ENCODE measurements at places on chromosomes 2 and 18.

- no peak for ATAC-seq
These were observed 103.7 kb downstream of the CTAGE1 start for GRCh38 chr18:22314001-22314400.

- no peak for ATAC-seq
These were observed 14.1 kb downstream of the MERTK start for GRCh38 chr2:111912547-111912946.

DNA sequence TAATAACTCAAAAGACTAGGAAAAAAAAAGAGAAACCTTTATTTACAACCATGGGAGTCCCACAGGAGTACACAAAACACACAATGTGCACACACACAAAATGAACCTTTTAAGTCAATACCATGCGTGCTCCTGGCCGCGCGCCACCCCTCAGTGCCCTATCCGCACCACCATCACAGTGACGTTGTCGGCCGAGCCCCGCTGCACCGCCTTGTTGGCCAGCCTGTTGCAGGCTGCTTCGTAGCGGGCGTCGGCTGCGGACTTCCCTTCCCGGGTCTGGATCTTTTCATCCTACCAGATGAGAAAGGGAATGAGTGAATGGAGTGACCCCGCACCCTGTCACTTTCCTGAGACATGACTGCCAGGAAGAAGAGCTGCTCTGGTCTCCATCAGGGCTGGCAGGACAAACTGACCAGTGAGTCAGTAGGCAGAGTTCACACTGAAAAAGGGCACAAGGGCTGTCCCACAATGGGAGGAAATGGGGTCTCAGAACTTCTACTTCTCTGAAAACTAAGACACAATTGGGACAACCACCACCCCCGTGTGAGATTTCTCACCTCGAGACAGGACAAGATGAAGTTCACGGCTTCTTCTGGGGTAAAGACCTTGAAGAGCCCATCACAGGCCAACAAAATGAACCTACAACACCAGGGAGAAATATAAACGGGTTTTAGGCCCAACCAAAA lies 11.8 kb downstream of the ERFE start:
- no peak for ATAC-seq

- no peak for ATAC-seq
These were observed 19.5 kb downstream of the BCL2 start for GRCh38 chr18:63299837-63300745.

DNA sequence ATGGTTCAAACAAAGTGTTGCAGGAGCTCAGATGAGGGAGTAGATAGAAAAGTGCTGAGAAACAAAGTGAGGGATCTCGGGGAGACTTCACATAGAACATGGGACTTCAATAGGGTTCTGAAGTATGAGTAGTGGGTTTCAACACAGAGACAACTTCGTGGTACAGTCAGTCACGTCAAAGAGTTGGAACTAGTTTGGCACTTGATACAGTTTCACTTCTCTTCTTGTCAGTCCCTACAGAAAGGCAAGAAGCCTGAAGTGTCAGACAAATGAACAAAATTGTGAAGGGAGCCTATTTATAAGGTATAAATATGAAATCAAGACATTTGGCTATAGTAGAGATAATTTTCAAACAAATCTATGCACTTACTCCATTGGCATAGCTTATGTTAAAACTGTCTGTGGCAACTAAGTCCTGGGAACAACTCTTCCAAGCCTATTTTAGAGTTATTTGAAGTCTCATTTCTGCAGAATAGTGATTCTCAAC lies 338.0 kb downstream of the TDRD15 start:
- no peak for ATAC-seq

GRCh38 chr2:195333869-195334268 lies 323.2 kb upstream of the SLC39A10 start:
- no peak for ATAC-seq

DNA sequence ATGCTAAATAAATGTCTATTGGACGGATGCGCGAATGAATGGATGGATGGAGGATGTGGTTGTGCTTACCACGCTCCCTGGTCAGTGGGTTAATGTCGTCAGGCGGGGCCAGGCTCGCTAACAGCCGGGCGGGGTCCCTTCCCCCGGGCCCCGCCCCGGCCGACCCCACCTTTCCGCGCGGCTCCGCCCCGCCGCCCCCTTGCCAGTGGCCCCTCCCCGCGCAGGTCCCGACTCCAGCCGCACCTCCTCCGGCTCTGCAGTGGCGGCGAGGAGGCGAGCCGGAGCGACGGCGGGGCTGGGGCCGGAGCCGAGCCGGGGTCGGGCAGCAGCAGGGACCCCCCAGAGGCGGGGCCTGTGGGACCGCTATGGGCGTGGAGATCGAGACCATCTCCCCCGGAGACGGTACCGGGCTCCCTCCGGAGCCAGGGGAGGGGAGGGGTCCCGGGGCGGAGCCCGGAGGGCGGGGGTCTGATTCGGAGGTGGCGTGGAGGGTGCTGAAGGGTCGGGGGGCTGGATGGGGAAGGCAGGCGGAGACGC lies at the start of gene FKBP1B:
TSS of gene FKBP1B (plus strand) at position 257 of the 537 bp plus-strand sequence. CDS start at position 366, 109 bp downstream.
- ATAC-seq: peak; percentile 41

GRCh38 chr2:172429301-172429968 lies 2.0 kb downstream of the ITGA6 start:
- ATAC-seq: no peak

GRCh38 chr18:48358868-48359267 lies 50.3 kb downstream of the ZBTB7C start:
- no peak for ATAC-seq

DNA sequence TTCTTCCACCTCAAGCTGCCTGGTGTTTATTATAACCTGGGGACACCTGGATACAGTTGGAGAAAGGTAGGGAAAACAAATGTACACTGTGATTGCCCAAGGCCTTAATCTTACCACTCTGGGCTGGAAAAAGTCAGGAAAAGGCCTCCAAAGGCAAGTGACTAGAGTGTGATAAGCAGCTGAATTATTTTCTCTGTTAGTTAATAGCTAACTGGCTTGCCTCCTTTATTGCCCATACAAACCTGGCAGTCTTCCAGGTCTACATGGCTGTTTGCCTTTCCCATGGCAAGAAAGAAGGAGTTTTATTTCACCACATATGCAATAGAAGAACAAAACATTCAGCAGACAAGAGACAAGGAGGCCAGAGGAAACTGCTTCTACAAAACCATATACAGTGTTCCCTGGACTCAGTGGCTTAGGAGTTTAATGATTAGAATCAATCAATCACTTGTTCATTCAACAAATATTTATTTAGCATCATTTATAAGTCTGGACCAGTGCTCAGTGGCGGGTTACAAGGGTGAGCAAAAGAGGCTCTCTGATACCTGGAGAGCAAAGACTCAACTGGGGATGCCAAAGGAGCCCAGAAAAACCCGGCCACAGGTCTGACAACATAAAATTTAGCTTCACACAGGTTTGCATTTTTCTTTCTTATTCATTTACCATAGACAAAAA lies 27.5 kb upstream of the SUCLG1 start:
- no peak for ATAC-seq

GRCh38 chr2:230582851-230583283 lies 129.8 kb upstream of the CAB39 start:
- no peak for ATAC-seq

- ATAC-seq: no peak
These were observed 285.4 kb downstream of the NRXN1 start for GRCh38 chr2:50746526-50746925.

- ATAC-seq: no peak
These were observed 66.2 kb downstream of the HNMT start for GRCh38 chr2:138030459-138030858.

GRCh38 chr2:151228847-151229512 lies 32.7 kb downstream of the RBM43 start:
- ATAC-seq: no peak

DNA sequence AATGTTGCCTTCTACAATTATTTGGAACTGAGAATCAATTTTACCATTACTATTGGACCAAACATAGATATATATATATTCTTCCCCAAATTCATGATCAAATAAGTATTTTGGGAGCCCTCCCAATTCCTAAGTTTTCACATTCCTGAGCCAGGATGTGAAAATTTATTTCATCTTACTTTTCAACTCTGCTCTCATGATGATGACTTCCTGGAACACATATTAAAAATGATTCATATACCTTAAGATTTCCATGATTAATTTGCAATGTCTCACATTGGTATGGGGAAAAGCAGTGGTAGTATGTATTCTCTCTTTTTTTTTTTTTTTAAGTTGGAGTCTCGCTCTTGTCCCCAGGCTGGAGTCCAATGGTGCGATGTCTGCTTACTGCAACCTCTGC lies 596.1 kb upstream of the ZEB2 start:
- no peak for ATAC-seq

- ATAC-seq: no peak
These were observed 40.3 kb upstream of the YPEL5 start for GRCh38 chr2:30106543-30106942.

DNA sequence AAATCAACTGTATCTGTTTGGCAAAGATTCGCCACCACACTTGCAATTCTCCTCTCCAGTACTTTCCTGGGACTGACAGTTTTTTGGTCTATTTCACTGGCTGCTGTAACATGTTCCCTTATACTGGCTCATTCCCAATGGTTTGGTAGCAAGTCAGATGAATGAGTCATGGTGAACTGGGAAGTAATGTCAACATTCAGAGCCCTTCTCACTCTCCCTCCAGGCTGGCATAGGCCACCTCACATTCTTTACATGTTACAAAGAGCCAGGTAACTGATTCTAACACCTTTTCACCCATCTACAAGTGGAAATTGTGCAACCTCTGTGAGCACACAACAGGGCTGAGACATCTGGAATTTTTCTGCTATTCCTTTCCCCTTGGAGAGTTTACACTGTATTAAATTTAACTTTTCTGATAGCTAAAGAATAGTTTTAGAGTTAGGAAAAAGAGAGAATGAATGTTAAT lies 111.3 kb upstream of the TLK1 start:
- peak; percentile 99 for ATAC-seq

- no peak for ATAC-seq
These were observed 783.7 kb upstream of the SOX11 start for GRCh38 chr2:4908461-4908860.

DNA sequence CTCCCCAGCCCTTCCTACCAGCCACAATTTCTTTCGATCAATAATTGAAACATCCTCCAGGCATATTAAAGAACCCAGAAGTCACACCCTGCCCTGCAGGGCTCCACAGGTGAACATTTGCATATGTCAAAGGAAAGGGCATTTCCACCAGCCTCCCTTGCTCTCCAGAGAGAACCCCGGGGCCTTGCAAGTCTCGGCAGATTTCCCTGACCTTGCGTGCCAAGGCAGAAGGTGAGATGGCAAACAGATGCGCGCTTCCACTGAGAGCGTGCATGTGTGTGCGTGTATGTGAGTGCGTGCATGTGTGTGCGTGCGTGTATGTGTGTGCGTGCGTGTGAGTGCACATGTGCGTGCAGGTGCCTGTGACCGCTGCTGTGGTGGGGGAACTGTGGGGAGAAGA lies 120.3 kb downstream of the INO80D start:
- peak; percentile 70 for ATAC-seq

- ATAC-seq: peak; percentile 71
These were observed 135.9 kb downstream of the TGIF1 start for GRCh38 chr18:3585656-3586509.

GRCh38 chr2:73736378-73736777 lies 767 bp downstream of the TPRKB start:
- no peak for ATAC-seq

- peak; percentile 72 for ATAC-seq
These were observed 69.3 kb upstream of the MCFD2 start for GRCh38 chr2:46984642-46985476.

DNA sequence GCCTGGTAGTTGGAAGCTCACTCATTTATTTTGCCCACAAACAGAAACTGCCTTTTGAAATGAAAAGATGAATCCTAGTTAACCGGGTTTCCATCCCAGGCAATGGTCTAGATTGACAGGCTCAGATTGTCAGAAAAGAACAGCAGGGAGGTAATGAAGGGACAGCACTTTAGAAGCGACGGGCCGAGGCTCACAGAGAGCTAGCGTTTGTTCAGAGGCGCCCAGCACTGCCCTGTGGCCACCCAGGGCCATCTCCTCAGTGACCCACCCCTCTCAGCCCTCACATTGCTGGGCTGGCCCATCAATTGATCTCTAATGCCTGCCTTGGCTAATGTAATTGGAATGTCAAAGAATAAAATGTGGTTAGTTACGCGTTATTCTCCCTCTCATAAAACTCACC lies 304.8 kb downstream of the CDCA7 start:
- ATAC-seq: no peak

GRCh38 chr2:200357845-200358244 lies 51.4 kb downstream of the SPATS2L start:
- no peak for ATAC-seq

- no peak for ATAC-seq
These were observed 224.9 kb downstream of the INSIG2 start for GRCh38 chr2:118312969-118313756.

DNA sequence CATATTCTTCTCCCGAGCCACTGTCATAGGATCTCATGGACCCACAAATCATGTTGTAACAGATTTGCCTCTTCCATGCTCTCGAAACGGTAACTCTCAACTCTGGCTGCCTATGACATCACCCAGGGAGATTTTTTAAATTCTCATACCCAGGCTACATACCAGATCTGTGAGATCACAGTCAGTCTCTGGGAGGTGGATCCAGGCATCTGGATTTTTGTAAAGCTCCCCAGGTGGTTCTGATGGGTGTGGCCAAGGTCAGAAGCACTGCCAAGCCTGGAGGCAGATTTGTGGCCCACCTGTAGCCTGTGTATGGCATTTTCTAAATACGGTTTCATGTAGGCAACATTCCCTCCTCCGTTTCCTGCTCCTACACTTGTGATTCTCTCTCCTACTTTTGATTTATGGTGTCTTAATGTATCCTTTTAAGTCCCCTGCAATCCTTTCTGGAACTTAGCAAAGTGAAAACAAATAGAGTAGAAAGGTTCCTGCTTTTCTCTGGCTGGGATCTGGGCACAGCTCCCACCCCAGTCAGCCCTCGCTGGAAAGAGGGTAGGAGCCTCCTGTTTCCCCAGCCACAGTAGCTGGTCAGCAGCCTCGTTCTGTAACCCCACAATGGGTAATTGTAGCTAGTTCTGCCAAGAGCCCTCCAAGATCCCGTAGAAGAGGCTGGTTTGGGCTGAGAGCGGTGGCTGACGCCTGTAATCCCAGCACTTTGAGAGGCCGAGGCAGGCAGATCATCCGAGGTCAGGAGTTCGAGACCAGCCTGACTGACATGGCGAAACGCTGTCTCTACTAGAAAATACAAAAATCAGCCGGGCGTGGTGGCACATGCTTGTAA lies 96.2 kb downstream of the KLHL29 start:
- peak; percentile 70 for ATAC-seq

- no peak for ATAC-seq
These were observed 10.4 kb upstream of the ACTR3 start for GRCh38 chr2:113879457-113879856.

GRCh38 chr18:56062931-56063330 lies 474.9 kb upstream of the TCF4 start:
- ATAC-seq: no peak

- ATAC-seq: peak; percentile 32
These were observed 6.7 kb upstream of the ACAA2 start for GRCh38 chr18:49819823-49820671.

- ATAC-seq: peak; percentile 24
These were observed 1.6 kb downstream of the MFSD2B start for GRCh38 chr2:24011250-24012104.

- no peak for ATAC-seq
These were observed 92.6 kb downstream of the METTL4 start for GRCh38 chr18:2478662-2479061.

- ATAC-seq: no peak
These were observed 94.0 kb upstream of the DAPL1 start for GRCh38 chr2:158701101-158701500.

- ATAC-seq: no peak
These were observed 261.5 kb downstream of the CELF4 start for GRCh38 chr18:37304012-37304680.

GRCh38 chr2:48874282-48874681 lies 118.8 kb upstream of the LHCGR start:
- ATAC-seq: no peak

Measured in esophagus mucosa (tissue), 1 donor.